ENCODE measurements at places on chromosomes 7 and 10. TPM values are rescaled to one million over a fixed set of nuclear protein-coding genes. Genes with fewer than 3 reads are reported as not detected.

- no peaks in the 10 kb centered on the region for H3K27me3 ChIP-seq
- no peak for DNase-seq
- no peak overlapping the region for H3K4me3 ChIP-seq
- no peaks in the 10 kb centered on the region for H3K4me1 ChIP-seq
- H3K27ac ChIP-seq: no peak overlapping the region
Observed at GRCh38 chr7:137297551-137298463, 45.7 kb downstream of the PTN start.

- no peak for DNase-seq
- H3K27ac ChIP-seq: no peak overlapping the region
- H3K27me3 ChIP-seq: no peaks in the 10 kb centered on the region
Observed at GRCh38 chr10:88399240-88399639, 183.9 kb downstream of the RNLS start.

Gene HYAL4
- not detected for total RNA-seq

Gene OR9A2
- total RNA-seq: not detected

DNA sequence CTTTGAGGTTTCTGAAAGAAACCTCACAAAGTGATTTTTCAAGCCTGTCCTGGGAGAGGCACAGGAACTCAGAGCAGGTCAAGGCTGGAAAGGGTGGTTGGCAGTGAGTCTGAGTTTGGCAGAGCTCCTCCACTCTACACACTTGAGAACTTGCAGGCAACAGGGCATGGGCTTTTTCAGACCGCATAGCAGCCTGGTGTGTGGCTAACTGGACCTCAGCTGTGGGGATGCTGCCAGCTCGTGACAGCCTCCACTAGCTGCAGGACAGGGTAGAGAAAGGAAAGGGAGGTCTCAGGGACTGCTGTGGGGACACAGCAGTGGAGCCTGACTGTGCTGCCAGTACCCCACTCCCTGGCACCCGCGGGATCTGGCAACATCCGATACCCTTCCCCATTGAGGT lies 2.6 kb downstream of the CDHR1 start:
- H3K27me3 ChIP-seq: peaks cover 45% of the 10 kb centered on the region
- no peaks in the 10 kb centered on the region for H3K4me1 ChIP-seq
- H3K4me3 ChIP-seq: no peak overlapping the region
- no peak overlapping the region for H3K27ac ChIP-seq
- H3K36me3 ChIP-seq: no peaks in the 10 kb centered on the region

Gene FAM25C
- not detected for total RNA-seq

- no peaks in the 10 kb centered on the region for H3K36me3 ChIP-seq
- H3K4me3 ChIP-seq: no peak overlapping the region
- DNase-seq: no peak
- peaks cover 8% of the 10 kb centered on the region for H3K4me1 ChIP-seq
Observed at GRCh38 chr7:23044581-23044980, 30.7 kb upstream of the HYCC1 start.

DNA sequence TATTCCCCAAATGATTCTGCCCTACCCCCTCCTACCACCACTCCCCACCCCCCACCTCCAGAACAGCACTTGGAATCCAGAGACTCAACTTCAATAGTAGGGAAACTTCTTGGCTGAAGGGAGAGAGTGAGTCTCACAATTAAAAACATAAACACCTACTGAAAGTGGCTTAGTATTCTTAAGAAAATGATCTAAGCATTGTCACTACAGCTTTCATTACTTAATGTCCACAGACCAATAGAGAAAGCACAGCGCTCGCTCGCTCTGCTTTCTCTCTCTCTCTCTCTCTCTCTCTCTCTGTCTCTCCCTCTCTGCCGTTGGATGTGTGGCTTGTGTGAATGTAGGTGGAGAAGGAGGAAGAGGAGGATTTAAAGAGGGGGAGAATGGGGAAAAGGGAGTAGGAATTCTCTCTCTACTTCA lies 1.5 kb upstream of the SEMA3A start:
- H3K27me3 ChIP-seq: no peaks in the 10 kb centered on the region
- no peaks in the 10 kb centered on the region for H3K36me3 ChIP-seq
- no peak overlapping the region for H3K27ac ChIP-seq
- H3K4me1 ChIP-seq: peaks cover 5% of the 10 kb centered on the region
- no peak overlapping the region for H3K4me3 ChIP-seq

GRCh38 chr10:125135771-125136035 lies 24.7 kb downstream of the CTBP2 start:
- no peaks in the 10 kb centered on the region for H3K4me1 ChIP-seq
- no peak overlapping the region for H3K27ac ChIP-seq
- no peaks in the 10 kb centered on the region for H3K36me3 ChIP-seq
- no peaks in the 10 kb centered on the region for H3K27me3 ChIP-seq

DNA sequence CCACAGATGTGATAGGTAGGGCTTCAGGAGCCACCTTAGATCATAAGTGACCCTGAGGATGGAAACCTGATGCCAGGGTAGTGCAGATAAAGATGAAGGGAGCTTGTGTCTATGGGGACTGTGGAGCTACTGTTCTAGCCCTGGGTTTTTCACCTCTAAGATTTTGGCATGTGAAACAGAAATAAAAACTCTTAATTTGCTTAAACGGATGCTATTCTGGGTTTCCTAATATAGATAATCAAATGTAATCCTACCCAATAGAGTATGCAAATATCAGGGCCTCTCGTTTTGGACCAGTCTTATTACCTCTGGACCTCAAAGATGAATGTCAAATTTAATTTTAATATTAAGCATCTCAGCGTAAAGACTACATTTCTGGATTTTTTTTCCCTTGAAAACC lies 49.3 kb downstream of the ABCB4 start:
- no peak for DNase-seq
- H3K4me1 ChIP-seq: no peaks in the 10 kb centered on the region
- no peaks in the 10 kb centered on the region for H3K36me3 ChIP-seq
- no peak overlapping the region for H3K27ac ChIP-seq

Gene GRM8
- total RNA-seq: not detected

- H3K4me3 ChIP-seq: no peak overlapping the region
- no peak overlapping the region for H3K27ac ChIP-seq
- DNase-seq: no peak
- H3K27me3 ChIP-seq: no peaks in the 10 kb centered on the region
Observed at GRCh38 chr10:66671562-66671961, 254.3 kb upstream of the LRRTM3 start.

DNA sequence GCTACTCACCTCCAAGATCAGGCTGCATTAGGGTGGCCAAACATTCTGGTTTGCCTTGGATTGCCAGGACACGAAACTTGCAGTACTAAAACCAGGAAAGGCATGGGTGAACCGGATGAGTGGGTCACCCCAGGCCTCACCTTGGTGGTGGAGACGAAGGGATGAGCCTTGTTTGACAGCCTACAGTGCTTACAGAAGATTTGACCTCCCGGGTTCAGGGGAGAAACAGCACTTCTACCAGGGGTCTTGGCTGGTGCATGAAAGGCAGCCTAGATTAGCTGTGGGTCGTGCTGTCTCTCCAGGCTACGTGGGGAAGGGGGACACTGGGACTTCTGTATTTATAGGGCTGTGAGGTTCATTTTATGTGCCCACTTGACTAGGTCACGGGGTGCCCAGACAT lies 469.8 kb downstream of the PLXNA4 start:
- peaks cover 4% of the 10 kb centered on the region for H3K27me3 ChIP-seq
- H3K4me3 ChIP-seq: no peak overlapping the region
- DNase-seq: no peak
- no peaks in the 10 kb centered on the region for H3K36me3 ChIP-seq
- H3K4me1 ChIP-seq: no peaks in the 10 kb centered on the region
- H3K27ac ChIP-seq: no peak overlapping the region

- no peaks in the 10 kb centered on the region for H3K27me3 ChIP-seq
- H3K4me1 ChIP-seq: no peaks in the 10 kb centered on the region
- no peak overlapping the region for H3K27ac ChIP-seq
- H3K4me3 ChIP-seq: no peak overlapping the region
- DNase-seq: no peak
- peaks cover 16% of the 10 kb centered on the region for H3K36me3 ChIP-seq
Observed at GRCh38 chr7:139592801-139593461, 69.4 kb downstream of the CLEC2L start.

Gene LGI1
- not detected for total RNA-seq

Gene OR6B1
- total RNA-seq: not detected

GRCh38 chr7:150974468-150975391 lies 3.4 kb downstream of the KCNH2 start:
- peaks cover 26% of the 10 kb centered on the region for H3K27me3 ChIP-seq
- H3K4me3 ChIP-seq: peak overlapping the region; percentile 83
- H3K27ac ChIP-seq: peak overlapping the region; percentile 68
- peaks cover 2% of the 10 kb centered on the region for H3K36me3 ChIP-seq

Gene GSDME
- 1.7 TPM for total RNA-seq

Gene SOSTDC1
- not detected for total RNA-seq

- H3K4me3 ChIP-seq: no peak overlapping the region
- no peaks in the 10 kb centered on the region for H3K27me3 ChIP-seq
- DNase-seq: no peak
- no peak overlapping the region for H3K27ac ChIP-seq
- peaks cover 72% of the 10 kb centered on the region for H3K36me3 ChIP-seq
Observed at GRCh38 chr7:154960063-154960790, 42.7 kb downstream of the PAXIP1 start.

Measured in activated CD4-positive, alpha-beta memory T cell treated with anti-CD3 and anti-CD28 coated beads, Interleukin-2, amount 10 ng/mL, durations not matched to agents 7 days and 5 days (primary cell).